ENCODE measurements at places on chromosomes 12 and 14. TPM values are rescaled to one million over a fixed set of nuclear protein-coding genes. Genes with fewer than 3 reads are reported as not detected.

GRCh38 chr12:129127771-129128170 is 274.5 kb downstream of the GLT1D1 start:
- DNase-seq = no peak

The C12orf76 gene
- total RNA-seq = 25.8 TPM

The CPNE6 gene
- not detected for total RNA-seq

GRCh38 chr12:111758120-111758561 is 8.6 kb upstream of the ALDH2 start:
- DNase-seq = no peak

GRCh38 chr12:109718390-109718789 is 4.8 kb downstream of the FAM222A start:
- DNase-seq = no peak

- DNase-seq = no peak
These were observed 366.6 kb downstream of the NELL2 start for GRCh38 chr12:44509471-44509870.

The PPP1R36 gene
- total RNA-seq = 0.50 TPM

The OASL gene
- 28.5 TPM for total RNA-seq

The BIN2 gene
- 226 TPM for total RNA-seq

GRCh38 chr12:104216521-104216924 is 944 bp downstream of the TXNRD1 start:
- DNase-seq = no peak

DNA sequence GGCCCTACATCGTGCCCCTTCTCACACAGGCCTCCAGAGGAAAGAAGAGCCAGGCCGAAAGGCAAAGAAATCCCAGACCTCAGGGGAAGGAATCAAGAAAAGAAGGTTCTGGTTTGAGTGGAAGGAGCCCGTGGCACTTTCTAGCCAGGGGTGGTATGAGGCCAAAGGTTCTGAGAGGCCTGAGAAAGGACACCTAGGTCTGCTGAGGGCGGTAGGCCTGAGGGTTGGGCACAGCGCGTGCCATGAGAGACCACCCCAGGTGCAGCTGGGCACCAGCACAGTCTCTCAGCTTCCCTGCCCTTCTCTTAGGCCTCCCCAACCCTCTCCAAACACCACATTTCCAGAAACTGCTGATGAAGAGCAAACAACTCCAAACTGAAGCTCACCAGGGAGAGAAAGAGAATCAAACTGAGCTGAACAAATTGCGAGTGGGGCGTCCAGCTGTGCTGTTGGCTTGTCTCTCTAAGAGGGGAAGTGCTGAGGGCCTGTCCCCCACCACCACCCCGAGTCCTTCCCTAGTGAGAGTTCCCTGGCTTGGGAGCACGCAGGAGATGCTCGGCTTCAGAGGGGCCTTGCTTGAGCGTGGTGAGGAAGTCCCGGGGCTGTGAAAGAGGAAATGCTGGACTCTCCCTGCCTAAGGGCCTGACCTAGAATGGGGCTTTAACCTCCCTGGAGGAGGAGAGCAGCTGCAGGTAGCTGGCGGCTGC is 184.8 kb downstream of the ZFP36L1 start:
- DNase-seq = no peak

The INHBC gene
- not detected for total RNA-seq

- DNase-seq = no peak
These were observed 450.7 kb downstream of the GALC start for GRCh38 chr14:87542288-87542687.

The C12orf56 gene
- not detected for total RNA-seq

Data from activated CD4-positive, alpha-beta T cell treated with anti-CD3 and anti-CD28 coated beads, Interleukin-2, amount 10 ng/mL, durations not matched to agents 7 days and 5 days (primary cell).